ENCODE measurements at places on chromosomes 2 and 18.

DNA sequence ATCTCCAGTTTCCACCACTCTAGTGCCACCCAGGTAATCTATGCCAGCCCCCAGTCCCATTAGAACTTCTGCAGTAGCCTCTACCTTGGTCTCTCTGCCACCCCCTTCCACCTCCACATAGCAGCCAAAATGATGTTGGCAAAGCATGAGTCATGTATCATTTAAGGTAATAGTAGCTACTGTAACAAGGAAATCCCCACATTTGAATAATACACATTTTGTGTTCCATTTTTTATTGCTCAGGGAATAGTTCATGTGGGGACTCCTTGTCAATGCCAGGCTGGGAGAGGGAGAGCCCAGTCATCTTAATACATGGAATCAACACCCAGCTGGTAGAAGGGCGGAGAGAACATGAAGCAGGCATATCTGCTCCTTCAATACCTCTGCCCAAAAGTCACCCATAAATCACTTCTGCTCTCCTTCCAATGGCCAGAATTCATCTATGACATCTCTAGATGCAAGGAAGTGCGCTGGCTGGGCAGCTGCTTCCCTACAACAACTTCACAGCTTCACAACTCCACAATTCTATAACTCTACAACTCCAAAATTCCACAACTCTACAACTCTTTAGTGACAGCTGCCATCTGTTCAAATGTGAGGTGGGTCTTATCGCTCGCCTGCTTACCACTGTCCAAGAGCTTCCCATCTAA lies 70.6 kb upstream of the GLS start:
- DNase-seq = no peak

GRCh38 chr2:100408104-100408503 lies 9.4 kb downstream of the CHST10 start:
- DNase-seq = no peak

GRCh38 chr18:65943268-65943667 lies 192.5 kb downstream of the CDH7 start:
- DNase-seq = no peak

DNA sequence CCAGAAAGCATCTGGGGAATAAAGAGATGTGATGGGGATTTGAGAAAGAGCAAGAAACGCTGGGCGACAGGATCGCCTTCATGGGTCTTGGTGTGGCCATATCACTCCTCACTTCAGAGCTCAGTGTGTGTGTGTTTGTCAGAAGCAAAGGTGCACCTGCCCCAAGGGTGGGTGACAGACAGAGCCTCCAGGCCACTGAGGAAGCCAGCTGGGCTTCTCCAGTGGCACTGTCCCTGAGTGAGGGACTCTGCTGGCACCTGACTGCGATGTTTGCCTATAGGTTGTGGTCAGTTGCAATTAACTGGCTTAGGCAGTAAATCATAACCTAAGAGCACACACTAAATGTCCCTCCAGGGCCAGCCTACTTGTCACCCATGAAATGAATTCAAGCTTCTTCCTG lies 23.5 kb upstream of the GNAL start:
- no peak for DNase-seq

GRCh38 chr2:121253674-121254240 lies 31.2 kb downstream of the TFCP2L1 start:
- no peak for DNase-seq

DNA sequence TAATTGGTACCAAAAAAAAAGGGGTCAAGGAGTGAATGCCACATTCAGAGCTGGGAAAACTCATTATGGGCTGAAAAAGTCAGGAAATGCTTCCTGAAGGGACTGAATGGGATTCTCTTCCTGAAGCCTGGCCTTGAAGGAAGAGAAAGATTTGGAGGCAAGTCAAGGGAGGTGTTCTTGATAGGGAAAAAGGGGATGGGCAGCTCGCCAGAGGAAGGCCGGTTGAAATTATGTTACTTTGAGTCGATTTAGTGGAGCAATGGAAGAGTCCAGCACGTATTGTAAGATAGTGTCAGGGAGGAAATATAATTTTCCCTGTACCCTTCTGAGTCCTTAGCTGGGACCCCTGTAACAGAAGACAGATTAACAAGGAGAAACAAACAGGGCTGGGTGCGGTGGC lies 115.3 kb upstream of the STPG4 start:
- DNase-seq = no peak

GRCh38 chr2:10400568-10400977 lies 47.6 kb downstream of the ODC1 start:
- DNase-seq = no peak

GRCh38 chr2:50962731-50963130 lies 69.2 kb downstream of the NRXN1 start:
- DNase-seq = no peak

DNA sequence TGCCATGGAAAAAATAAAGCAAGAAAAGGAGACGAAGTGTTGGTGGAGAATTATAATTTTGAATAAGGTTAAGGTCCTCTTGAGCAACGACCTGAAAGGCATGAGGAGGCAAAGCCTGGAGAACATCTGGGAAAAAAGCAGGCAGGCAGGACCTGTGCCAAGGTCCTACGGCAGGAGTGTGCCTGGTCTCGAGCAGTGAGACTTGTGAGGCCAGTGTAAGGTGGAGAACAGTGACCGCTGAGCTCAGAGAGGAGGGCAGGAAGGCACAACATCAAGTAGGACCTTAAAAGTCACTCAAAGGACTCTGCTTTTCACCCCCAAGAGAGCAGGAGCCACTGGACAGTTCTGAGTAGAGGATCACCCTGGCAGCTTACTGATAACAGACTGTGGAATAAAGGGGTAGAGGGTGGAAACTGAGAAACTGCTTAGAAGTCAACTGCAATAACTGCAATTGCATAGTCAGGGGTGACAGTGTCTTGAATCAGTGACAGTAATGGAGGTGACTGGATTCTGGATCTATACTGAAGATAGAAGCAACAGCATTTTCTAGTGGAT lies 3.5 kb downstream of the NOL10 start:
- DNase-seq = no peak

GRCh38 chr2:196162586-196163175 lies 8.7 kb downstream of the STK17B start:
- no peak for DNase-seq

GRCh38 chr2:47072728-47073191 lies 82.3 kb downstream of the STPG4 start:
- peak; percentile 73 for DNase-seq
